Stimulated activated CD8-positive, alpha-beta memory T cell treated with anti-CD3 and anti-CD28 coated beads, Interleukin-15, amount 100 ng/mL, for 24 hours (primary cell): ENCODE measurements at places on chromosomes 2 and 18.

GRCh38 chr2:43020296-43020695, 206.1 kb downstream of the ZFP36L2 start:
- DNase-seq: no peak

GRCh38 chr2:147430408-147430807, 414.4 kb upstream of the ACVR2A start:
- DNase-seq: no peak

DNA sequence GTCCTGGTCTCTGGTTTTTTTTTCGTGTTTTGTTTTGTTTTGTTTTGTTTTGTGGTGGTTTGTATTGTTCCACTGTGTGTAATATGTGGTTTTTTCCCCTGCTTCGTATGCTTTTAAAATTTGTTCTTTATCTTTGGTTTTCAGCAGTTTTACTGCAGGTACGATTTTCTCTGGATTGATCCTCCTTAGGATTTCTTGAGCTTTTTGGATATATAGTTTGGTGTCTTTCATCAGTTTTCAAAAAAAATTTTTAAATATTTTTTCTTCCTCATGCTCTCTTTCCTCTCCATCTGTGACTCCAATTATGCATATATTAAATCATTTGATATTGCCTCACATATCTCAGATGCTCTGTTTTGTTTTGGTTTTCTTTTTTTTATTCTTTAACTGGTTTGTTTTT, 78.0 kb downstream of the SPOPL start:
- DNase-seq: no peak

DNA sequence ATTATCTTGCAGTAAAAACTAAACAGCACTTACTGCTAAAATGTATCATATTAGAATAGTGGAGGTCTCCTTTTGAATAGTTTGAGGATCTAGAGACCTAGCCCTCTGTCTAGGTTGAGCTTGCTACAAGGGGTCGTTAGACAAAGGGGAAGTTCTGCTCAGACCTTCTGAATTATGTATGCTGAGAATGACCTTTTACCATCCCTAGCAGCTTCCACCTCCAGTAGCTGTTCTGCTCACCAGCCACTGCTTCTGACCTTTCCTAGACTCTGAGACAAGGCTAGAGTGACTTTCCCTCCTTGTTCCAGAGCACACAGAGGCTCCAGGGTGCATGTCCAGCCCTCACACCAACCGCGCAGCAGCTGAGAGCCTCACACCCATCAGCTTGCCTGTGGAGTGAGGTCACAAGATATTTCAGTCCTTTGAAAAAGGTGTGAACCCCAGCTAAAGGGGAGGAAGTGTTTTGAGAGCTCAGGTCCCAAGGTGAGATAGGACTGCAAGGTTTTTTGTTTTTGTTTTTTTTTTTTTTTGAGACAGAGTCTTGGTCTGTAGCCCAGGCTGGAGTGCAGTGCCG, 289.3 kb upstream of the TNP1 start:
- no peak for DNase-seq

- DNase-seq: no peak
These were observed 44.3 kb upstream of the CABYR start for GRCh38 chr18:24094561-24094960.

GRCh38 chr18:12434541-12434929, 26.8 kb downstream of the PRELID3A start:
- no peak for DNase-seq

- no peak for DNase-seq
These were observed 87.8 kb downstream of the DIS3L2 start for GRCh38 chr2:232049350-232049749.

GRCh38 chr2:83959266-83959665, 499.8 kb downstream of the SUCLG1 start:
- DNase-seq: no peak

DNA sequence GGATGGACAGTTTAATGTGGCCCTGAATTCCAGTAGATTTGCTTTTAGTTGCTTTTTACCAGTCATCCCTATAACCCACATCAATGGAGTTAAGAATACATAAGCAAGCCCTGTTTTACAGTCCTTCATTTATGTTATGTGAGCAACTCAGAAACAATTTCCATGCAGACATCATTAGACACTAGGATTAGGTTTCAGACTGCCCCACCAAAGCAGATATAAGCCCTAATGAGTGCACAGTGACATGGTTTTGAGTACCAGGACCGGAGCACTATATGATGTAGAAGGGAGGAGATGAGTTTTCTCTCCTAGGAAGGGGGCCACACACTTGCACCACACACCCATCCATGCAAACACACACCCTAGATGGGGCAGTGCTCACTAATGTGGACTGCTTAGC, 15.5 kb downstream of the KCNS3 start:
- no peak for DNase-seq

- no peak for DNase-seq
These were observed 1639.1 kb downstream of the SUCLG1 start for GRCh38 chr2:82819951-82820350.

DNA sequence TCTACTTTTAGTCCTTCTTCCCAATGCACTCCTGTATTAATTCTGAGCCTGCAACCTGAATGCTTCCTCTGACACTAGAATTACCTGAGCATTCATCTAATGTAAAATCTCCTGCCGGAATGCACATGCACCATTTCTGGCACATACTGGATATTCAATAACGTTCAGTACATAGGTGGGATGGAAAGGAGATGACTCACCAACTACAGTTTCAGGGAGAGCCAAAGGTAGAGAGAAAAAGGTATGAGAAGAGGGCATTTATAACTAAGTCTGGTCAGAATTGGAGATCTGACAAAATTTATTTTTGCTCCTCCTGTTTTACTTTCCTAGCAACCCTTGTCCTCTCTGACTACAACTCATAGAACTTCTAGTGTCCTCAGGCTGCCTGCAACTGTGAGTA, 1954.1 kb upstream of the CELF4 start:
- no peak for DNase-seq

DNA sequence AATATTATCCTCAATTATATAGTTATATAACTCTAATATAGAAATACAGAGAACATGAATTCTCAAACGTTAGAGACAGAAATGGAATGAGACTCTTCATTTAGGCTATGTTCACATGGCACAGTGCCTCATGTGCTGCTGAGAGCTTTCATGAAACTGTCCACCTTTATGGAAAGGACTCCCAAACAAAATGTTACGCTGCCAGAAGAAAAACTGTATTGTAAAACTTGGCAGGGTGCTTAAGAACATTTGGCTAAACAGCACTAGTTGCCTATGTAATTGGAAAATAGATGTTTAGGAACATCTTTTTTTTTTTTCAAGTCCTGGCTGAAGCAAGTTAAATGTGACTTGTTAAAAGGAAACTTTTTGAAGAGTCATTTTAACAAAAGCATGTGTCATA, 396.0 kb downstream of the ERBB4 start:
- DNase-seq: no peak

DNA sequence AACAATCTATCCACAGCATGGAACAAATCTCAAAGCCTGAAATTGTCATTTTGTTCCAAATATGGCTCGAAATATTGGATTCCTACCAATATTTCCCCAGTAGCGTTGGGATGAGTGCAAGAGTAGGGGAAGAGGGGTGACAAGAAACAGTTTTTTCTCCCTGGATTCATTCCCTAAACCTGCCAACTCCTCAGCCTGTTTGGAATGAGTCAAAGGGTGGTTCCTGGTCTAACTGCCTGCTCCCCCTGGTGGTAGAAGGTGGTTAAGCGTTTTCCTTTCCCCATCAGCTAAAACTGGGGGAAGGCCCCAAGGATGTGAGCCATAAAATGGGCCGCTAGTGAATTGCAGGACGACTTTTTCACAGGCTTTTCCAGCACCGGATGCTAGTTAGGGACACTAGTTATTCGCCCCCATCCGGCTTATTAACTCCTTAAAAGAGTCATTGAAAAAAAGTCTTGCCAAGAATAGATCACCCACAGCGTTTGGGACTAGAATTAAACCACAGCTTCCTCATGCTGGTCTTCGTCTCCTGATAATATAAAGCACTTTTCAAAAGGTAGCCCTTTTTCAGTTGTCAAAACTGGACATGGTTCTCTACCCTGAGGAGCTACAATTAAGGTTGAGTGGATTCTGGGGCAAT, 72.5 kb downstream of the DHRS9 start:
- peak; percentile 12 for DNase-seq

DNA sequence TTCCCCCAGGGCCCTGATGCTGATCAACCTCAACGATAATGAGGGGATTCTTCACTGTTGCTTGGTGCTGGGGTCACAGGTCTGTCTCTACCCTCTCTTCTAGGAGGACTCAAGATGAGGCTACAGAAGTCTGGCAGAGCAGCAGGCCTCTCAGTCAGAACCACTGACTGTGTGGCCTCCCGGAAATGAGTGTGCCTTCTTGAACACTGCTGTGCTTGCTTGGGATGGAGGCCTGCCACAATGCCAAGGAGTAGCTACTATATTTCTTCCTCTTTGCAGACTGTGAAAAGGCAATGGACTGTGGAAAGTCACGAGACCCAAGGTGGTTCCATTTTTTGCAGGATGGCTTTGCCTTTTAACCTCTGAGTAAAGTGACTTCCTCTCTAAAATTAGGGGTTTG, 5.8 kb upstream of the HOXD1 start:
- no peak for DNase-seq

DNA sequence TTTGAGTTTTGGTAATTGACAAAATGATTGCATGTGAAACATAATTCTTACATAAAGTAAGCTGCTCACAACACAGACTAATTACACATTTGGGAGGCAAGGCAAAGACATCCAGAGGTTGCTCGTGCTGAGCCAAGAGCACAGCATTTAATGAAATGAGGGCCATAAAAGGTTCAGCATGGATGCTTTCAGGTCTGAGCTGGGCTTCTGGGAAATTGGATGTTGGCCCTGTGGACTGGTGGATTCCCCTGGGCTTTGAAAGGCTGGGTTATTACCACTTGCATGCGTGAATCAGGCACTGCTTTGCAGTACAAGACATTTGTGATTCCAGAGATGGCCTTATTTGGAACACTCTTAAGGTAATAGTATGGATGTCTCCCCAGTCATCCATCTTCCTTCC, 533.5 kb upstream of the NRP2 start:
- DNase-seq: no peak

- DNase-seq: no peak
These were observed 83.2 kb downstream of the ITGA4 start for GRCh38 chr2:181540421-181540820.

GRCh38 chr2:151945186-151945585, 117.0 kb upstream of the ARL5A start:
- no peak for DNase-seq

GRCh38 chr2:20050646-20051531, 539 bp downstream of the LAPTM4A start:
- DNase-seq: no peak

GRCh38 chr2:31314761-31315160, 80.8 kb downstream of the EHD3 start:
- no peak for DNase-seq

DNA sequence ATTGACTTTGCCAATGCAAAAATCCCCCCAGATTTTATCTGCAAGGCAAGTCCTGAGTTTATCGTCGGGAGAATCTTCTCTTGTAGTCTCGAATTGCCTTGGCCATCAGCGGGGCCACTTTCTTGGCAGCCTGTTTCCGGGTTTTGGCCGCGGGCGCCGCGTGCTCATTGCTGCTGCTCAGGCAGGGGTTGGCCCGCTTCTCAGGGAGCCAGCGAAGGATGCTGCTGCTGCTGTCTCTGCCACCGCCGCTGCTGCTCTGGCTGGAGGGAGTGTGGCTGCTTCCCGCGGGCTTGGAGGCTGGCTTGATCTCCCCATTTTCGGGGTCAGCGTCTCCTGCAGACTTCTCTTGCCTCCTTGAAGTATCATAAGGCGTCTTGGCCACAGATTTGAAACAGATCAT, 2.5 kb downstream of the ELOA2 start:
- DNase-seq: no peak

- DNase-seq: no peak
These were observed 425.9 kb downstream of the SPAG16 start for GRCh38 chr2:213710164-213710563.

DNA sequence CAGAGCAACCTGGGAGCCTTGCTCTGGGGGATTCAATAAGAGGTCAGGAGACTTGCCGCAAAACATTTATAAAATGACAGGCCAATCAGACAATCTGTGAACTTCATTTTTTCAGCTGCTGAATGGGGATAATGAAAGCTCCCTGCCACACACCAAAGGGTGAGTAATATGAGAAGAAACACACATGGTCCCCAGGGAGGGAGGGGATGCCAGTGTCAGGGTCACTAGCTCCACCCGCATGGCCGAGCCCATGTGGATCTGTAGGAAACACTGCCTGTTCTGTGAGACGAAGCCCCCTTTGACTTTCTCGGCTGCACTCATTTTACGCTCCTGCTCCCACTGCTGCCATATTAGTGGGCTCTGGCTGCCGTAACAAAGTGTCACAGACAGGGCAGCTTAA, 521.0 kb upstream of the RAB6C start:
- DNase-seq: no peak

GRCh38 chr2:11659851-11660250, 10.1 kb downstream of the NTSR2 start:
- DNase-seq: no peak

- DNase-seq: no peak
These were observed 148.0 kb upstream of the SLC14A2 start for GRCh38 chr18:45467293-45467692.

GRCh38 chr18:33469699-33470098, 29.2 kb upstream of the CCDC178 start:
- DNase-seq: no peak

- no peak for DNase-seq
These were observed 39.2 kb downstream of the GREB1 start for GRCh38 chr2:11572996-11573395.

GRCh38 chr2:188984065-188984491, 9.9 kb downstream of the COL3A1 start:
- DNase-seq: no peak

DNA sequence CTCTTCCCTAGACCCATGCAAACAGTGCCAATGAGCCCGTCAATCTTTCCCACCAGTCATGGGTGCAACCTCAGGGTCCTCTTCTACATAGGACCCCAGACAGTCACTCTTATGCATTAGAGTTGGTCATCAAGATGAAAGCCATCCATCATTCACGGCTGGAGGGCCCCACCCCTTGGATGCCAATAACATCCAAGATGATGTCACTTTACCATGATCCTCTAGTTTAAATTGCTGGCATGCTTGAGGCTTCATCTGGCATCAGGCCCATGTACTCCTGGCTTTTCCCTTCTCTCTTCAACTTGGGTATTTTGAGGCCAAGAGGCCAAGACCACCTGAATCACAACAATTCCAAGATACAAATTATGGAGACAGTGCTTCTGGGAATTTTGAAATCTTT, 91.1 kb upstream of the MAPK4 start:
- DNase-seq: no peak

GRCh38 chr2:72145289-72145657, 2.4 kb downstream of the CYP26B1 start:
- no peak for DNase-seq

DNA sequence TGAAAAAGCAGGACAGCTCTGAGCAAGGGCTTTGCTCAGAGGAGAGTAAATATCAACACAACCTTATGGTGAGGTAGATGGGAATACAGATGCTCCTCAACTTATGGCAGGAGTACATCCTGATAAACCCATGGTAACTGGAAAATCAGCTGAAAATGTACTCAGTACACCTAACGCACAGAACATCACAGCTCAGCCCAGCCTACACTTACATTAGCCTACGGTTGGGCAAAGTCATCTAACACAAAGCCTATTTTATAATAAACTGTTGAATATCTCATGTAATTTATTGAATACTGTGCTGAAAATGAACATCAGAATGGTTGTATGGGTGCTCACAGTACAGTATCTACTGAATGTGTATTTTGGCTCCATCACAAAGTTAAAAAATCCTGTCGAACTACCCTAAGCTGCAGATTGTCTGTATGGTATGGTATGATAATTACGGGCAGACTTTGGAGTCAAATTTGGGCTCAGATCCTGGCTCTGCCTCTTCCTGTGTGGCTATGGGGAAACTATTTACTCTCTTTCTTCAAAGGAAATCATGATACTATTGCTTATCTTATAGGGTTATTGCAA, 120.3 kb upstream of the LYPD1 start:
- no peak for DNase-seq
